Skin of body (tissue), 3 donors: ENCODE measurements at places on chromosomes 4 and X. TPM values are rescaled to one million over a fixed set of nuclear protein-coding genes. Genes with fewer than 3 reads are reported as not detected.

- peak; percentile 69 for DNase-seq
These were observed 139.2 kb upstream of the ANK2 start for GRCh38 chr4:112910109-112910736.

GRCh38 chr4:5752376-5753184 lies 41.6 kb downstream of the EVC start:
- no peak for DNase-seq

DNA sequence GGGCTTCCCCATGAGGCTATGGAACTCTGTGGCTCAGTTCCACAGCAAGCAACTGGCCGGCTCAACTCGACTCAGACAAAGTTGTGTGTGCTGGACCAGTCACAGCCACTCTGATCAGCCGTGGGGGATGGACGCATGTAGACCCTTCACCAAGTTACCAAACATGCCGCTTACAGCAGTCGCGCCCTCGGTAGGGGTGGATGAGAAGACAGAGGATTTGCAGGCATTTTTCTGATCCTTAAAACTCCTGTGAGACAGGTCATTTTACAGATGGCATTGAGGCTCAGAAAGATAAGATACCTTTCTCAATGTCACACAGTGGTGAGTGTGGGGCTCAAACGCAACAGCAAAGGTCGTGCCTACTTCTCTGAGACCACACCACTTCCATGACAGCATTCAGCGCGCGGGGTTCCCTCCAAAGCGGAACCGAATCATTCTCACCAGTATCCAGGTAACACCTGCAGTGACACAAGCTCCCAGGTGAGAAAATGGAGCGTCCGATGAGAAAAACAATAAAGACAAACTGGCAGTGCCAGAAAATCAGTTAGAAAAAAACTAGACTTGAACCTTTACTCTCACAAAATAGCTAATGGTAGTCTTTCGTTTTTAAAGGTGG lies 83.6 kb downstream of the RELL1 start:
- DNase-seq: no peak

DNA sequence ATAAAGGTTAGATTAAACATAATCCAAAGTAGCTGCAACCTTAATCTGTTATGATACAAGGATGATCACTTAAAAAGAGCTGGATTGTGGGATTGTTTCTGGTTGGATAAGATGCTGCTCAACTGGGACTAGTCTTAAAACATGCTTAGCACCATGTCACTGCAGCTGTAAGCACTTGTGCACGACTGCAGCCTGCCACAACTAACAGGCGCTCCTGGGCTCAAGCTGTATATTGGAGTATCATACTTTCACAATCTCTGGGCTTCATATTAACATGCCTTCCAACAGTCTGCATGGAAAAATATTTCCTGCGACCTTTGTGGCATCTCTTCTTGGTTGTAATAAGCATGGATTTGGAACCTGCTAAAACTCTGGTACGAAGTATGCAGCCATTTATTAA lies 493.0 kb upstream of the PITX2 start:
- no peak for DNase-seq

- DNase-seq: no peak
These were observed 4.9 kb downstream of the SPRY1 start for GRCh38 chr4:123401271-123402120.

DNA sequence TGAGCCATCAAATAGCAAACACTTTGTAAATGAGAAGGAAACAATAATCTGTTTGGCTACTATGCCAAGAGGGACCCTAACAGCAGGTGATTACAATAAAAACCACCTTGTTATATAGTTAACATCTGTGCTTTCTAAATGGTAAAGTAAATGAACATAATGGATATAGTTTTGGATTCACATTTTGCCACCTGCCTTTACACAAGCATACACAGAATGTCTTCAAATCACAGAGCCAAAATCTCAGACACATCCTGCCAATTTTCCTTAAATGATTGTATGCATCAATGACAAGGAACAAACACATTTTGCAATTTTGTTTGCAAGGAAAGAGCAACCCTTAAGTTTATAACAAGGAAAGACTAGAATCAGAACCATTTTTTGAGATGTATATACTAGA lies 334.2 kb downstream of the FSTL5 start:
- DNase-seq: no peak

GRCh38 chrX:47619486-47620302 lies at the start of gene SYN1:
TSS of gene SYN1 (minus strand) at chrX:47619857. CDS start at chrX:47619728, 129 bp downstream.
- peak; percentile 66 for DNase-seq

DNA sequence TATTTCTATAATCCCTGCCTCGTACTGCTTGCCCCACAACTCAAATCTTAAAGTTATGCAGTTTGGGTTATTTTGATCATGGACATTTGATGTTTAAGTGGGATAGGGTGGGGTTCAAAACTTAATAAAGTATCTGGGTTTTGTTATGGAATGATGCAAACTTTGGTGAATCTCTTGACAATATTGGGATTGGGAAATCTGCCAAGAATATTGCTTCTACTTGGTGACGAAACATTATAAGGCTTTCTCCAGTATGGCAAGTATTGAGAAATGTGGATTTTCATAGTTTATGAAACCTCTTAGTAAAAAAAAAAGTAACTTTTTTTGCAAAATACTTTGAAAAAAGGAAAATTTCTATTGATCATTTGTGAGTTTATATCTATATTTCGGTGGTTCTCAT lies 130.8 kb upstream of the SFRP2 start:
- DNase-seq: no peak

VSIG1 gene
- total RNA-seq: 0.20 TPM

CT83 gene
- total RNA-seq: not detected

GPR101 gene
- not detected for total RNA-seq

SPANXB1 gene
- total RNA-seq: not detected
